ENCODE measurements at places on chromosomes 16 and 17.

DNA sequence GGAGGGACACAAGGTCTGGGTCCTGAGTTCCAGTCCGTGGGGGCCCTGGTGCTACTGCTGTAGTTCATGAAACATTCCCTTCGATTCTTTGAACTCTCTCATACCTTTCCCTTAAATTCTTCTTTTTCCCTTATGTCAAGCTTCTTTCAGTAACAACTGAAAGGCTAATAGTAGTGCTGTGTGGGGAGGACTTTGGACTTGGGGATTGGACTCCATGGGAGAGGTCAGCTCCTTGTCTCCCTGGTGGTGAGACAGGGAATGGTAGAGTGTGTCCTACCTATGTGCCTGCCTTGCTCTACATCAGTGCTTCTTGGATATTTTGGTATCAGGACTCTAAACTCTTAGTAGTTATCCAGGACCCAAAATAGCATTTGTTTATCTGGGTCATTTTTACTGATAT lies 628.1 kb downstream of the WWOX start:
- DNase-seq = no peak

GRCh38 chr17:4833941-4834680 lies 971 bp downstream of the MINK1 start:
- DNase-seq = no peak

DNA sequence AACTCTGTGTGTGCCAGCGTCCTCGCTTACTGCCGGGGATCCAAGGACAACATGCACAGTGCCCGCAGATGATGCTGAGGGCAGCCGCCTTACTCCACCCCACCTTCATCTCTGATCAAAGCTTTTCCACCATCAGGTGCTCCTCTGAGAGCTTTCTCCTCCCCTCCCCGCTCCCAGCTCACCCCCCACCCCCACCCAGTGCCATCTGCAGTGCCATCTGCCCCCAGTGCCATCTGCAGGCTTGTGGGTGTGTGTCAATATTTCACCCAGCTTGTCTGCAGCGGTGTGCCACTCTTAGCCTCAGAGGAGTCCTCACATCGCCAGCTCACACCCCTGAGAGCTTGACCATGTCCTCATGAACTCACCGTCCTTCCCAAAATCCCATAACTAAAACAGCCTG lies 98.2 kb upstream of the NOL11 start:
- DNase-seq = peak; percentile 29

- no peak for DNase-seq
Measured at GRCh38 chr17:63760771-63761539, 12.4 kb downstream of the CCDC47 start.

GRCh38 chr16:23214796-23215195 lies 32.3 kb downstream of the SCNN1G start:
- no peak for DNase-seq

DNA sequence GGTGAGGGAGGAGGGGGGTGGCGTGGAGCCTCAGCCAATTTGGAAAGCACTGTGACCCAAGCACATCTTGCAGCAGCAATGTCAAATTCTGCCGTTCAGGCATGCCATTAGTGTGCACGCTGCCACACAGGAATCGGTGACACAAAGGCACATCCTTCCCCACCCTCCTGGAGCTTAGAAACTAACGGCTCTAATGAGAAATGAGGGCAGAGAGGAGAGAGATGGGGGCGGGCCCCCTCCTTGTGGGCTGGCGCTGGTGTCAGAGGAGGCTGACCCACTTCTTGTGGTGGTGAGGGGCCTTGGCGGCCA lies 94.8 kb downstream of the RTN4RL1 start:
- DNase-seq = no peak

GRCh38 chr17:42305543-42306384 lies 17.5 kb downstream of the STAT5A start:
- no peak for DNase-seq

- DNase-seq = no peak
Measured at GRCh38 chr17:65515512-65515911, 45.9 kb downstream of the AXIN2 start.

DNA sequence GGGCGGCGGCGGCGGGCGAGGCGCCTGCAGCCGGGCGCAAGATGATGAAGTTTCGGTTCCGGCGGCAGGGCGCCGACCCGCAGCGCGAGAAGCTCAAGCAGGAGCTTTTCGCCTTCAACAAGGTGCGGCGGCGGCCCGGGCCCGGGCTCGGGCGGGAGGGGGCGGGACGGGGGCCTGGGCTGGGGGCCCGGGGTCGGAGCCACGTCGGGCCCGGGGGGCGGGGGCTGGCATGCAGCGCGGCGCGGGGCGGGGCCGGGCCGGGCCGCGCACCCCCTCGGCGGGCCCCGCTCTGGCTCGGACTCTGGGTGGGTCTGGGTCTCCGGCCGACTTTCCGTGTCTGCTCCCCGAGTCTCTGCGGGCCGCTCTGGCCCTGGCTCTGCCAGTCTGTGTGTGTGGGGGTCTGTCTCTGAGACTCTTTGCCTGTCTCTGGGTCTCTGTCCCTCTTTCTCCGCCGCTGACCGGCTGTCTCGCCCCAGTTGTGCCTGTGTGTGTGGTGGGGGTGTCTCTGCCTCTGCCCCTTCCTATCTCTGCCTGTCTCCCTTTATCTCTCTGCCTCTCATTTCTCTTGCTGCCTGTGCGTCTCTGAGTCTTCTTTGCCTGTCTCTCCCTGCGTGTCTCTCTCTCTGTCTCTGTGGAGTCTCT lies 328 bp downstream of the LLGL1 start:
- DNase-seq = no peak

- DNase-seq = no peak
Measured at GRCh38 chr17:27488231-27488630, 32.0 kb downstream of the KSR1 start.

DNA sequence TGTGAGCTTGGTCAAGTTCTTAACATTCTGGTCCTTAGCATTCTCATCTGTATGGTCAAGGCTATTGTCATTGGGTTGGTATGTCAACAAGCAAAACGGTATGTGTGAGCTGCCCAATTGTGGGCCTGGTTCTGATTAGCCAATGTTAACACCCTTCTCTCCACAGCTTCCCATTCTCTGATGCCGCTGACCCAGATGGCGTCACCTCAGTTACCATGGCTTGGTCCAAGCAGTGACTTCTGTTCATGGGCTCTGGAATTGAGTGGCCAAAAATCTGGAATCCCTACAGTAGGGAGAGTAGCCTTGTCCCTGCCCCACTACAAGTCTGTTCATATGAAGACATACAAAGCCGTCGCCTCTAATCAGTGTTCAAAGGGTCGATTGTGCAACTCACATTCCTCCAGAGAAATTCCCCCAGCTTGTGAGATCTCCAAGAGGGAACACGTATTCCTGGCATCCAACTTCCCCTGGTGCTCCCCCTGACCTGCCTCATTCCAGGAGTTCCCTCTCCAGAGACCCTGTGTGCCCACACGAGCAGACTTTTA lies 15.8 kb downstream of the TMEM98 start:
- no peak for DNase-seq

DNA sequence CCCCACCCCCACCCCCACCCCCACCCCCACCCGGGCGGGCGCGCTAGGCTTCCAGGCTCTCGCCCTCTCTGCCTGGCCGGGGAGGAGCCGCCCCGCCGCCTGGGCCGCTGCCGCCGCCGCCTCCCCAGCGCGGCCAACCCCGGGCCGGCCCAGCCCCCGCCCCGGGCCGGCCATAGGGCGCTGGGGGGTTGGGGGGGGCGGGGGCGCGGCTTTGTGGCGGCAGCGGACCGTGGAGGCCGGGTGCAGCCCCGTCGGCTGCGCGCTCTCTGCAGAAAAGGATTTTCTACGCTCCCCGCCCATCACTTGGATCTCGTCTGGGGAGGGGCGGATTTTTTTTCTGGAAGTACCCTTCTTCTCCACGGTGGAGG lies 230.9 kb downstream of the MRTFB start:
- no peak for DNase-seq

All from NCI-H1694 (cell line).